IMR-90 (cell line): ENCODE measurements at places on chromosomes 12 and 14. TPM values are rescaled to one million over a fixed set of nuclear protein-coding genes. Genes with fewer than 3 reads are reported as not detected.

- DNase-seq = no peak
Measured at GRCh38 chr14:106872611-106873446, 1346.4 kb downstream of the TMEM121 start.

GRCh38 chr12:101571105-101571504, 23.7 kb upstream of the MYBPC1 start:
- DNase-seq = no peak

DNA sequence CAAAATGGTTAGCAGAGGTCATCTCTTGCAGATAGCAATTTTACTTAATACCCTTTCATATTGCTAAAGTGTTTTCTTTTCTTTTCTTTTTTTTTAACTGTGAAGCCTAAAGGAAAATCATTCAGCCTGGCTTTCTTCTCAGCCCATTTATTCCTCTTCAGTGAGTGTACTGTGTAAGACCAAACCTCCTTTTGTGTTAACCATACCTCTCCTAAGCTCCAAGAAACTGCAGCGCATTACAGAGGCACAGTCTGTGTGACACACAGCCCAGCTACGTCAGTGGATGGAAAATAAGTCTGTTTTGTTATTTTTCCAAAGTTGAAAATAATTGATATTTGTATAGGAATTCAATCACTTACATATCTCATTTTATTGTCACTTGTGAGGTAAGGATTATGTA, 21.7 kb downstream of the DCAF5 start:
- DNase-seq = no peak

Gene HCAR3
- not detected in 2 replicates for polyA plus RNA-seq

Gene CEBPE
- polyA plus RNA-seq = 0.05 TPM in 1 of 2 replicates, not detected in the other

DNA sequence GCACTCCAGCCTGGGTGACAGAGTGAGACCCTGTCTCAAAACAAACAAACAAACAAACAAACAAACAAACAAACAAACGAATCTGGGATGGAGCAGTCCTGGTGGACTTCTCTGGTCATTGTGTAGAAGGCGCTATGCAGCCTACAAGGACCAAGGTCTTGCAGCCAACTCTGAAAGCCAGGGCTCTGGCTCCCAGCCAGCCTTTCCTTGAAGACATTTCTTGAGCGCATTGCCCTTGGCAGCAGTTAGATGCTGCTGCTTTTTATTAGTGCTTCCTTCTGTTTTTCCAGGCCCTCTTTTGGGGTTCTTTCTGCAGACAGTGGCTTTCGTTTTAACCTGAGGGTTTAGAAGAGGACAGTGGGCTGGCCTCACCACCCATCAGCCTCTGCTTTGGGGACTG, 20.2 kb downstream of the CCDC177 start:
- DNase-seq = no peak

DNA sequence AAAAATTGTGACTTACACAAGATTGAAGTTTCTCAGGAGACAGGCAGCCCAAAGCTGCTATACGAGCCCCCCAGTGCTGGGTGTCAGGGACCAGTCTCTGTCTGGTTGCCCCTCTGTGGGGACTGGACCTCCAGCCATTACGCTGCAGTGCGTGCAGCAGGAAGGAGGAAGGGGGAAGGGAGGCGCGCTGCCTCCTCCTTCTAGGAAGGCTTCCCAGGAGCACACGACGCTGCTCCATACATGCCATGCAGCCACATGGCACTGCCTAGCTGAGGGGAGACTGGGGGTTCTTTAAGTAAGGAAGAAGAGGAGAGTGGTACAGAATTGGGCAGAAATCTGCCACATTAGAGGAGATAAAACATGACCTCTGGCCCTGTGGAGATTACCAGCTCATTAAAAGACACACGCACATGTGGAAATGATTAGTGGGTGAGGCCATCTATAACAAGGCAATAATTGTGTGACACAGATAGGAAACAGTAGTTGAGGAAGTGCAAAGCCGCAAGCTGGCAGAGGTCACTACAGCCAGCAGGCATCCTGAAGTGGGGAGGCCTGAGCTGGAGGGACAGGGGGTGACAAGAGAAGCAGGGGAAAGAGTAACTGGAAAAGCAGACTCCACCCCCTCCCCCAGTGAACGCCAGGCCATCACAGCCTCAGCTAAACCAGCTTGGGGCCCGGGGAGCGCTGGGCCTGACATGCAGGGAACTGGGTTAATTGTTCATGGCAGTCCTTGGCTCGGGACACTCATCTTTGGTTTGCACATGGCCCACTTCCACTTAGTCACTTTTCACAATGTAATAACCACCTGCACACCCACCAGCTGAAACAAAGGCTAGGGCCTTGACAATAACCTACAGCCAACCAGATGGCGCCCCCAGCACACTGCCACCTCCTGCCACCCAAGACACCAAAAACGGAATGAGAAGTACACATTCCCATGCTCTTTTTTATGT, 39.6 kb downstream of the CCDC88C start:
- DNase-seq = no peak

DNA sequence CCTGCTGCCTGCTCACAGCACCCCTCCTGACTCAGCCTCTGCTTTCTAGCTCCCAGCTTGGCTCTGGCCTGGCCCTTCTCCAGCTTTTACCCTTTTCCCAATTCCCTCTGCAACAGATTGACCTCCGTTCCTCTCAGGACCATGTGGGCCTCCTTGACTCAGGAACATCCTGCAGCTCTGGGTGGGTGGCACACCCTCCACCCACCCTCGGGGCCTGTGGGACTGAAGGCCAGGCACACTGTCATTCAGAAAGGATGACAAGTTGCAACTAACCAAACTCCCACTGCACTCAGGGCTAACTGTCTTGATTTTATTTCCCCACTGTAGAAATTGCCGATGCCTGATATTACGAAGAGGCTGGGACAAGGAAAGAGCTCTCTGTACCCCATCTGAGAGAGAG, 59.4 kb downstream of the HELB start:
- no peak for DNase-seq

GRCh38 chr12:29395356-29395755, 14.4 kb upstream of the ERGIC2 start:
- DNase-seq = no peak

DNA sequence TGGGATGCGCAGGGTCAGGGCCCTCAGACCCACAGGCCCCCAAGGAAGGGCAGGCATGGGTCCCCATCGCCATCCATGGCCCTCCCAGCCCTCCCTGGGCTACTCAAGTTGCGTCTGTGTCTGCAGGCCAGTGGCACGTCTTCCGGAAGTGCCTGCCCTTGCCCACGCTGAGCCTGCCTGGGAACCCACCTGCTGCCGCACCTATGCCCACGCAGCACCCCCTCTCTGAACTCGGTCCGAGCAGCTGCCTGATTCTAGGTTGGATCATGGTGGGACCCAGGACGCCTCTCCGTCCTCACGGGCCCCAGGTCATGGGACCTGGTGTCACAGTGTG, 182.8 kb downstream of the ADGRD1 start:
- no peak for DNase-seq

DNA sequence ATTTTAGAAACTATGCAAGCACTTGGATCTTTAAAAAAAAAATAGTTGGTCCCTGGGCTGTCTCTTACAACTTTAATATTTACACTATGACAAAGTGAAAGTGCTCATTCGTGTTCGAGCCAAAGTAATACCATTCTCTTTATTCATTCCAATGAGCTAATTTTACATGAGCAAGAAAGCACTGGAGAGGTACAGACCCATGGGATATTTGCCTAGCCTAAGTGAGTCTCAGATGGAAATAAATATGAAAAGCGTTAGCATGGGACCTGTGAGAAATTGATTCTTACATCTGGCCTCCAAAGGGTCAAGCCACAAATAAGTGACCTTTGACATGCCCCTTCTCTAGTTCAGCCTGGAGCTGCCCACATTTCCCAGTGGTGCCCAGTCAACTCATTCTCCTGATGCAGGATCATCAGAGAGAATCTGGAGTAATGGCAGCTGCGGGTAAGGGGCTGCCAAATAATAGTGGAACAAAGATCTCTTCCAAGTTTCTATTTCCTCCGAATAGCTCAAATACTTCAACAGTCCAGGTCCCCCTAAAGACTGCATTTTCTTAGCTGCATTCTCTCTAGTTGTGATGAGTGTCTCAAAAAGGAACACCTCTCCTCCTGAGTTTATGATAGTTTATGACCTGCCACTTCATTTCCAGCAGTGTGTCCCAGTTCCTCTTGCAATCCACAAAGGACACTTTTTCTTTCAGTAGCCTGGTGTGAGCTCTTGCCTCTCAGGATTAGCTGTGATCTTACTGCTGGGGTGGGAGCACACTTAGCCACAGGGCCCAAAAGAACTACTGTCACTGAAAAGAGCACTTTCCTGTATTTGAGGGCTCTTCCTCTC, 208.2 kb downstream of the DAD1 start:
- peak; percentile 65 for DNase-seq

DNA sequence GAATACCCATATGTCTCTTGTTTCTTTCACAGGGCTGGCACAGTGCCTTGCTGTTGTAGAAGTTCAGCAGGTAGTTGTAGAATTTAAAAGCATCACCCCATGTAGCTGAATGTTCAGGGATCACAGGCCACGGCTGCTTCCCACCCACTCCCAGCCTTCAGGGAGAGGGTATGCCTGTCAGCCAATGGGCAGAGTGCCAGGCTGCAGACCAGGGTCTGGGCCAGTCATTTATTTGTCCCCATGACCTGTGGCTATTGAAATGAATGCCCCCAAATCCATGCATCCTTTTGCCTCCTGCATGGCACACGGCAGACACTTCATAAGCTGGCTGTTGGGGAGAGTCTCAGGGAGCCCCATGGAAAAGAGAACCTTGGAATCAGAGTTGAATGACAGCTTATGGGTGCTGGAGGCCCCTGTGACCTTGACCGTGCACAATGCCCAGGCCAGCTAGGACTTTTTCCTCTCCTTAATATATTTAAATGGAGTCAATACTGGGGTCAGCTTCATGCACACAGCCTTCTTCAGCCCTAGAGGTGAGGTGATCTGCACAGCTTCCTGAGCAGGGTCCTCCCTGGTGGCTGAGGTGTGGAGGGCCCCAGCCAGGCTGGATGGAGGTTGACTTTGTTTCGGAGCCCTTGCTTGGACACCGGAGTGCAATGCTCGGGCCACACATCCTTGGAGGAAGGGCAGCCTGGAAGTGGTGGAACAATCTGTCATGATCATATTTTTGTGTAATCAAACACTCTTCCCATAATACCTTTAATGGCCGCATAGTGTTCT, 45.3 kb downstream of the PRMT8 start:
- no peak for DNase-seq

Gene PXMP2
- polyA plus RNA-seq = 20.1 and 20.7 TPM in 2 replicates

Gene BMAL2
- polyA plus RNA-seq = 8.7 and 11.0 TPM in 2 replicates

- DNase-seq = peak; percentile 40
Measured at GRCh38 chr12:92574051-92574783, 128.6 kb upstream of the PLEKHG7 start.

- no peak for DNase-seq
Measured at GRCh38 chr12:117089463-117089862, 9.8 kb downstream of the TESC start.

- DNase-seq = peak; percentile 43
Measured at GRCh38 chr14:24351517-24351916, 11.7 kb upstream of the RIPK3 start.

Gene HECTD4
- polyA plus RNA-seq = 13.0 and 15.1 TPM in 2 replicates

Gene RNASE3
- polyA plus RNA-seq = not detected in 2 replicates

- DNase-seq = peak; percentile 83
Measured at GRCh38 chr14:52069307-52070050, 620 bp upstream of the NID2 start.

GRCh38 chr12:27824126-27824842, 44.2 kb upstream of the MANSC4 start:
- DNase-seq = no peak

- DNase-seq = no peak
Measured at GRCh38 chr14:22400655-22401259, 188.3 kb downstream of the DAD1 start.

GRCh38 chr14:35964697-35965286, 138.7 kb downstream of the BRMS1L start:
- DNase-seq = no peak

Gene PRPH
- polyA plus RNA-seq = not detected in 2 replicates

Gene OTUB2
- 1.0 and 1.1 TPM in 2 replicates for polyA plus RNA-seq

DNA sequence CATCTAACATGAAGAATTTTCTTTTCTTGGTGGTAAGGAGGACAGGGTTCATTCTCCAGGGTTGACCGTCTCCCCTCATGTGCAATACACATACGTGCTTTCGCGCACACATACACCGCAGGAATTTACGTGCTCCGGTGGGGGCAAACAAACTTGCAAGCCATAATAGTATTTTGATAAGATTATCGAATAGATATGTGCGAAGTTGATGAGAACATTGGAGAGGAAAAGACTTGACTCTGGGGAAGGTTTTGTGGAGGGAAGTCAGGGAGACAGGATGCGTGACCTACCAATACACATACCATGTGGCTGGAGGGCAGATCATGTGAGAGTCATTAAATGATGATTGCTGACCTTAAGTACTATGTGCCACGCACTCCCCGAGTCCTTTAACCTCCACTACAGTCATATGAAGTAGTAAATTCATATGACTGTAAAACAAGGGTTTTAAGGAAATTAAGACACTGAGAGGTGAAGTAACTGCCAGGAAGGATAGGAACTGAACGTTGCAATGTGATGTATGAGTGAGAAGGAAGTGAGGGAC, 921 bp downstream of the RAD51B start:
- DNase-seq = peak; percentile 31

DNA sequence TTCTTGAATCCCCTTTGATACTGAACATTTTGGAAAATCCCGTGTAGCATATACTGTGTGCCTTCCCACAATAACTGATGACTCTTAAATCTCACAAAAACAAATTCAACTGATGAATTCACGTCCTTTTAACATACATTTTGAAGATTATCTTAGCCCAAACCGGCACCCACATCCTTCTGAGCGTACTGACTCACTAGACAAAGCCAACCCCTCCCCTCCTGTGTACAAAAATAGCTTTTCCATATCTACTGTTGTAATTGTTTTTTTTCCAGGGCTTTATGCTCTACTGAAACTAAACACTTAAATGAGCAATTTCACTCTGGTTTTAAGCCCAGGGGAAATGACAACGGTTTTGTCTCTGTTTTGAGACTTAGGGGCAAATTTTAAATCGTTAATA, 109.4 kb upstream of the ATF7IP start:
- peak; percentile 51 for DNase-seq

DNA sequence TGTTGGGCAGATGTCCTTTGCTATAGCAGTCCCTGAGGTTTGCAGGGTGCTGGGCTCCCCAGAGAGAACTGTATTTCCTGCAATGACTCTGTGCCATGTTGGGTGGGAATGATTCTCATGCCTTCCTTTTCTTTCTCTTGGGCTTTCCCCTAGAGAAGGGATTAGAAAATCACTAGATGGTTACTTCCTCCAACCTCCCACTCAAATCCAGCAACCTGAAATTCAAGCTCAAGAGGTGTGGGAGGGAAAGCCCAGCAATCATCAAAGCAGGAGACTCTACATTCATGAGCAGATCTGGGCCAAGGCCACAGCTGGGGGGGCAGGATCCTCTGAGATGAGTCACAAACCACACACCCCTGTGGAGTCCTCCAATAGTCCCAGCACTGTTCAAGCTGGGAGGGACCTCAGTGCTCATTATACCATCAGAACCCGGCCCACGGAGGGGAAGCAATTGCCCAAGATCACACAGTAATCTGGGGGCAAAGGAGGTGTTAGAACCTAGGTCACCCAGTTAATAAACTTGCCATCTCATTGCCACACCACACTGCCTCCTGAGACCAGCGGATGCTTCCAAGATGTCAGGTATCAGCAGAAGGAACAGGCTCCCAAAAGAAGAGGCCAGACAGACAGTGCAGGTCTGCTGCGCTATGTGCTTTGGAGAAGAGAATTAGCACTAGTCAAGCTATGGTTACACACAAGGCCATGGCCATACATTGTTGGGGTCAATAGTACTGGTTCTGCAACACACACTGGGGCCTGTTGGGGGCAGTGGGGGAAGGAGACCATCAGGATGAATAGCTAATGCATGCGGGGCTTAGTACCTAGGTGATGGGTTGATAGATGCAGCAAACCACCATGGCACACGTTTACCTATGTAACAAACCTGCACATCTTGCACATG, 65.7 kb downstream of the TTC9 start:
- DNase-seq = peak; percentile 41

- DNase-seq = peak; percentile 39
Measured at GRCh38 chr12:121297435-121297991, 1.0 kb upstream of the CAMKK2 start.
